Liver (tissue), 10 donors: ENCODE measurements at places on chromosomes 2 and 18. TPM values are rescaled to one million over a fixed set of nuclear protein-coding genes. Genes with fewer than 3 reads are reported as not detected.

- no peak for DNase-seq
Measured at GRCh38 chr2:78749638-78750037, 275.9 kb upstream of the REG3G start.

RFTN2 gene
- 1.1 TPM for total RNA-seq

- DNase-seq, result no peak
Measured at GRCh38 chr2:206255003-206255402, 19.5 kb upstream of the ZDBF2 start.

PCARE gene
- not detected for total RNA-seq

DNA sequence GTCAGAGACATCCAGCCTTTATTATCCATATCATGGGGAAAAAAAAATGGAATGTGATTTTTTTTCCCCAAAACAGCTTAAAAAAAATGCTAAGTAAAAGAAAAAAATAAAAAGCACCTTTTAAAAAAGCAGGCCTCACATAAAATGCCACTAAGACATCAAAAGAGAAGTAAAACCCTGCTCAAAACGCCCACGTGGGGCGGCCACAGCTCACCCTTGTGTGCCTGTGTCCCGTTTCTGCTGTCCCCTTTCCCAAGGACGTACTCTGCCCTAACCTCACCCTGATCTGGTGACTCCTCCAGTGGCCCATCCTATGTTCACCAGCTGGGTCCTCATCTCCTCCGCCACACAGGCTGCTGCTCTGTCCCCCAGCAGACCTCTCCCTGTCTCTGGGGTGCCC, 125.4 kb downstream of the NEDD4L start:
- no peak for DNase-seq
